NCI-H748 treated with DMSO at 0.1 percent for 48 hours (cell line): ENCODE measurements at places on chromosomes 6 and 20.

DNA sequence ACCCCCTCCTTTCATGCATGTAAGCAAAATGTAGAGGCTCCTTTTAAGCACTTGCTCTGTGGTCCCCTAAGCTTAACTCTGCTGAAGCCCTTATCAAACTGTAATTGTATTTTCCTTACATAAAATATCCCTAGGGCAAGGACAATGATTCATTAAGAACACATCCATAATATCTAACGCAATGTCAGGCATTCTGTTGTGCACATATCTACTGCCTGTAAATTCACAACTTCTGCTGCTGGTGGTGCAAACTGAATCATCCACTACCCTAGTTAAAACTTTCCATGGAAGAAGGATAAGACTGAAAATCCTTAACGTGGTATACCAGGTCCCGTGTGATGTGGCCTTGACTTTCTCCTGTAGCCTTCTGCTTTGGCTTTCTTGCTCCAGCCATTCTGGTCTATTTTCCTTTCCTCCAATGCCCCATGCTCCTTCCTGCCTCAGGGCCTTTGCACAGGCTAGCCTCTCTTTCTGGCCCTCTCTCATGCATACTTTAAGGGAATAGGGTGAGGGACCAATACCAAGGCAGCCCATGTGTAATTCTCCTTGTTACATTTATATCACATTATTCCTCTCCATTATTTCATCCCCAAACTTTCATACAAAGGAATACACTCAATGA, 113.6 kb upstream of the ZFP64 start:
- no peak for DNase-seq

DNA sequence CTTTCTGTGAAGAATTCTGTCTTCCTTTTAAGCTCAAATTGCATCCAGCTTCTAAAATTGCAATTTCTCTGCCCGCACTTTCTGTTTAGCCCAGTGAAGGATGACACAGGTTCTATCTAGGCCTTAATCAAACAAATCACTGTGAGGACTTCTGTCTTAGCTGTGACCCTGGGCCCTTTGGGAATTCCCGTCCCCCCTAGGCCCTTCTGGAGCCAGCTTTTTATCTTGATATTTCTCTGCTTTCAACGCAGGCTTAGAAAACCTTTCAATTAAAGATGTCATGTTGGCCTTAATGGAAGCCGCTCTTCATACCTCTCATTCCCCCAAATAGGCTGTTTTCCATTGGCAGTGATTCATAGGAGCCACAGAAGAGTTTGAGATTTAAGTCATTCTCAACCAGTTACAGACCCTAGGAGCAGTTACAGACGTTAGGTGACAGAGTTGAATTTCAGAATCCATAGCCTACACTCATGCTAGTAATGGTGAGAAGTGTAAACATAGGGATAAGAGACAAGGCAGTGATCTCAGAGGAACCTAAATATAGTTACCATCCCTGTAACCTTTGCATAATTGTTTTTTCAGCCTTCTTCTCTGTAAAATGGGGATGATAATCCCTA, 74.8 kb upstream of the FLRT3 start:
- DNase-seq, result no peak

GRCh38 chr20:36501367-36502006, 39.8 kb upstream of the MYL9 start:
- no peak for DNase-seq

DNA sequence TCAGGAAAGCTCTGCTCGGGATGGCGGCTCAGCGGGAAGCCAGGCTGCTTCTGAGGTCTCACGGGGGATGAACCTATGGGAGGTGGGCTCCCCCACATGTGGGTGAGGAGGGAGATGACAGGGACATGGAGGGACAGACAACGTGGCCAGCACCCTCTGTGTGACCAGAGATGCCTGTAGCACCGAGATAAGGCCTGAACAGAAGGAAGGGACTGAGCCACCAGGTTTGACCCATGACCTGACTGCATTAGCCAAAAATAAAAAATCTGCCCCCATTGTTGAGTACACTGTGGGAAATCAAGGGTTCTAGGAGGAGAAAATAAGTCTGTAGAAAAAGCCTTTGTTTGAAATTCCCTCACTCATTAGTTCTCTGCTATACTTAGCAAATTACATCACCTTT, 105.7 kb downstream of the RNASET2 start:
- no peak for DNase-seq

DNA sequence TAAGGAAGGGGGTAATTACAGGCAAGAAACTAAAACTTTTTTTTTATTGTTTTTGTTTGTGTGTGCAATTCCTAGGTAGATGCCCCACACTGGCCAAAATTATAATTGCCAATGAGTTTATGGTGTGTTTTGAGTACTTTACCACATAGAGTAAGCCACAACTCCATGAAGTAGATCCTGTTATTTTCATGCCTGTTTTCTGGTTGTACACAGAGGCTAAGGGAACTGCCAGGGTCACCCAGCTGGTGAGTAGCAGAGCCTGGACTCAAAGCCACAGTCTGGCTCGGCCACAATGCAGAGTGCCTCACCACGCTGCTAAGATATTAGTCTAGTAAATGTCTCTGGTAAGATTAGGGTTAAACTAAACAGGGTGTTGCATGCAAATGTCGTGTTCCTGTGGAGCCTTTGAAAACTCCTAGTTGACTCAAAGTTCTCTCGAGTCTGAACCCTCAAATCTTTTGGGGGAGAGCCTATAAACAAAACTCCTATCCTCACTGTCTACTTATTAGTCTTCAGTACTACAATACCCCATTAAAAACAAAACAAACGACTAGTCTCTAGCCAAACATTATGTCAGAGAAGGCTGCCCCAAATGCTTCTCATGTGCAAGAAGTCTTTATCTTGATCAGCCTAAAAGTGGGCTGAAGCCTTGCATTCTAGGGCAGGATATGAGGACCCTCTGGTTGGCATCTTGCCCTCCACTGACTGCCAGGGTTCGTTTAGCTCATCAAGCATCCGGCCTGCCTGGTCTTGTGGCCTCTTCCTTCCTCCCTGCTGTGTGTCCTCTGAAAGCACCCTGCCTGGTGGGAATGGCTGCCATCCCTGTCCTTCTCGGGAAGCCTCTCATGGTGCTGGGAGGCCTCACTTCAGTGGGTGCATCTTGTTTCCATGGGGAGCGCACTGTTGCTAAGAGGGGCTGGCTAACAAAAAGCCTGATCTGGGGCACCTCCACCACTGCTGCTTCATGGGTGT, 4.2 kb downstream of the DUSP22 start:
- no peak for DNase-seq

DNA sequence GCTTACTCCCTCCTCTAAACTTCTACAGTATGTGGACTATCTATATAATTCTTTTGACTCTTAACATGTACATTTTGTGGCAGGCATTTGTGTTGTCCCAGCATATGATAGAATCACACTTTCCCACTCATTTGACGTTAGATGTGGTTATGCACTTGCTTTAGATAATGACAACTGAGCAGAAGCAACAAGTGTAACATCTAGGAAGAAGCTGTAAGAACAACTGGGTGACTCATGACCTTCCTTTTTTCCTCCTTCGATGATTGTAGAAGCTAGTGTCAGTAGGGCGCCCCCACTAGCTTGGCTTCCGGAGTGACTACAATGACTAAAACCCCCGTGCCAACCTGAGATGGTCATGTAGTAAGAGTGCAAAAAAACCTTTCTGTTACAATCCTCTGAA, 74.6 kb upstream of the CEP85L start:
- DNase-seq, result no peak
